Nucleus accumbens (tissue), 56 donors: ENCODE measurements at places on chromosomes 16 and 17.

- DNase-seq = no peak
These were observed 367.5 kb downstream of the CPPED1 start for GRCh38 chr16:12436201-12436657.

GRCh38 chr17:8366231-8366630, 10.3 kb downstream of the KRABD2 start:
- DNase-seq = no peak

DNA sequence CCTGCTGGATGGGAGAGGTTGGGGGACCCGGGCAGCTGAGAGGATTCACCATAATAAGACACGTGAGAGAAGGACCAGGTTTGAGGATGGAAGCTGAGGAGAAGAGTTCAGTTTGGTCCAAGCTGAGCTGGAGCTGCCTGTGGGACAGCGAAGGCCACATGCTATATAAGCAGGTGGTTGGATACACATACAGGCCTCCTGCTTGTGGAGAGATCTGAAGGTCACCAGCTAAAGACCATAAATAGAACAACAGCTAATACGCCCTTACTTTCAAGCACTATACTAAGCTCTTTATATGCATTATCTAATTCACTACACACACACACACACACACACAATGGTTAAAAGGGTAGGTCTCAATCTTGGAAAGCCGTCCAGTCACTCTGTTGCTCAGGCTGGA, 32.1 kb downstream of the DUSP14 start:
- no peak for DNase-seq

DNA sequence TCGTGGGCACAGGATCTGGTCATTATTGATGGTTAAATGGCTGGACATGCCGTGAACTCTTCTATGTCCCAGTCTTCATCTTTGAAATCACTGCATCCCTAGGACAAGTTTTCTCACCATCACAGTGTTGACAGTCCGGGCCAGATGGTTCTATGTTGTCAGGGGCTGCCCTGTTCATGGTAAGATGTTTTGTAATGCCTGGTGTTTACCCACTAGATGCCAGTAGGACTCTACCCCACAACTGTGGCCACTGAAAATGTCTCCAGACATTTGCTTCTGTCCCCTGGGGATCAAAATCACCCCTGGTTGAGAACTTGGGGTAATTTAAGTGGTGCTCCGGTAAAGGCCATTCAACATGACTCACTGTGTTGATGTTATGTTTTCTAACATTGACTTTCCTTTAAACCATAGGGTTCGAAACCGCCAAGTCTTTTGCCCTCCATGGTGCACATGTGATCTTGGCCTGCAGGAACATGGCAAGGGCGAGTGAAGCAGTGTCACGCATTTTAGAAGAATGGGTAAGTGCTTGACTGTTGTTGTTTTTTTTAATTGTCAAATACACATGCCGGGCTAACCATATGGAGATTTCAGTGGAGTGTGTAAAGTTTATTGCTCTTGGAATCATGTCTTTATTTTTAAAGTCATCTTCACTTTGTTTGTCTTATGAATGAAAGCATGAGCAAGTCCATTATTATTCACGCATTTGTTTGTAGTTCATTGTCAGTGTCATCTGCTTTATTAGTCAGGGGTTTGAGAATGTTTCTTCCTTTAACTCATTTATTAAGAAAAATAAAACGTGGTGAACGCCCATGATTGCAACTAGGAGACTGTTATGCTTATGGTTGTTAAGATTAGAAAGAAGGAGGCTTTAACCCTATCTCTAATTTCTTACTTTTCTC, 64.6 kb downstream of the WWOX start:
- DNase-seq = no peak

- no peak for DNase-seq
These were observed 4.2 kb upstream of the SBK1 start for GRCh38 chr16:28288114-28288513.

GRCh38 chr17:44053125-44053872, 13.2 kb downstream of the LSM12 start:
- no peak for DNase-seq

GRCh38 chr17:79591014-79591590, 19.7 kb downstream of the RBFOX3 start:
- DNase-seq = no peak

DNA sequence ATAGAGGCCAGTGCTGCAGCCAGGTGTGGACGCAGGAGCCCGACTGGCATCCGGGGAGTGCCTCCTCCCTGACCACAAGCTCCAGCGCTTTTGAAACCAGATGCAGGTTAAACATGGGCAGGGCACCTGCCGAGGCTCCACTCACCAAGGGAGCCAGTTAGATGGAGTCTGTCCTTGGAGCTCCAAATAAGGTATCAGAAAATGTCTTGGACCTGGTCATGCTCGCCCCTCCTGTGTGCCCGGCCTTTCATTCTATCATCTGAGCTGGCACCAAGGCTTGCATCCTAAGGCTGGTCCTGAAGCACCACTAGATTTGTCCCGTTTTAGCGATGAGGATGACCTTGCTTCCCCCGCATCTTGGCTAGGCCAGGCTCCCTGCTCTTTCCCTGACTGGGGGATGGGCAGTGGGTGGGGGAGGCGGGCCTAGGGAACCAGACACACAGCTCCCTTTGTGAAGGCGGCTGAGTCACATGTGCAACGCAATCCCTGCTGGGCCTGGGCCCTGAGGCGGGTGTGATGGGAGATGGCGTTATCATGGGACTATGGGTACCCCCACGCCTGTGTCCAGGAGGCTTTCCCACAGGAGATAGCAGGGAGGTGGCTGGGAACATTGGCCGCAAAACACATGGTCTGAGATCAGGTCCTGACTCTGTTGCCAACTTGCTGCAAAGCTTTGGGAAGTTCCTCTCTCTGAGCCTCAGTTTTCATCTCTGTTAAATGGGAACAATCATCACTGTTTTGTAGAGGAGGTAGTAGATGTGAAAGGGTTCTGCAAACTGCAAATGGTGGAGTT, 5.0 kb upstream of the ADGRG1 start:
- peak; percentile 82 for DNase-seq
